SK-MEL-5 (cell line): ENCODE measurements at places on chromosomes 6 and 20. TPM values are rescaled to one million over a fixed set of nuclear protein-coding genes. Genes with fewer than 3 reads are reported as not detected.

SLC22A1 gene
- 0.13 and 0.95 TPM in 2 replicates for total RNA-seq

- DNase-seq, result no peak
These were observed 65.8 kb upstream of the CD93 start for GRCh38 chr20:23151885-23152284.

DNA sequence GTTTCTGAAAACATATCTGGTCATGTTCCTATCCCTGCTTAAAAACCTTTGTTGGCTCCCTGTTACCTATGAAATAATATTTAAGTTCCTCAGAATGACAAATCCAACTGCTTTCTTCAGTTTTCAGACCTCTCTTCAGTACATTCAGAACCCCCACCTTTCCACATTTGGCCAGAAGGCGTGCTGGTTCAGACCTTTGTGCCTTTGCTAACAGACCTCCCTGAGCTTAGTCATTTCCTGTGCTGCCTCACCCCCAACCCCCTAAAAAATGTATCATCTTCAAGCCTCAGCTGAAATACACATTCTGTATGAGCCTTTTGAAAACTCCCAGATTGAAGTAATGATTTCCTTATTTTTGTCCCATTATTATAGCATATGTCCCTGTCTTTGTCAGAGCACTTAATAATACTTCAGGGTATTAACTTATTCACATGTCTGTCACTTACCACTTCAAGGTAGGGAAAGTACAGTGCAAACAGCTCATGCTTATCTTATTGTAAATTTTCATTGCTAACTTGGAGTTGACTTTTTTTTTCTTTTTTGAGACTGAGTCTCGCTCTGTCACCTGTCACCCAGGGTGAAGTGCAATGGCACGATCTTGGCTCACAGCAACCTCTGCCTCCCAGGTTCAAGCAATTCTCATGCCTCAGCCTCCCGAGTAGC is 19.7 kb downstream of the FAM217A start:
- no peak for DNase-seq

DNA sequence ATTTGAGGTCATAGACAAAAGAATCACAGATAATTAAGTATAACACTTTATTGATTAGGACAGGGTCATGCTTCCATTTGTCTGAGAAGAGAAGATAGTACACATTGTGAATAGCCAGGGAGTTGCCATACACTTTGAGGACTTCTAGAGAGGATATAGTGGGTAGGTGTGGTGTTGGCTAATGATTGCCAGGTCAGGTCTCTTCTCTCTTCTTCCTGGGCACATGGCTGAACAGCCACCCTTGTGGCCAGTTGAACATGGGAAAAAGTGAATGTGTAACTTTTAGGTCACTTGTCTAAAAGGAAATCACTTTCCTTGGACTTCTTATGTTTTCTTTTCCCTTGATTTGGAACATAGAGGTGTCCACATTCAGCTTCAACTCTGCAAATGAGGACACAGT is 772.1 kb upstream of the MAP3K7 start:
- DNase-seq, result no peak

GRCh38 chr6:128131036-128131435 is 230.2 kb upstream of the THEMIS start:
- peak; percentile 24 for DNase-seq

- no peak for DNase-seq
These were observed 1.2 kb downstream of the LMBRD1 start for GRCh38 chr6:69795469-69796072.

DNA sequence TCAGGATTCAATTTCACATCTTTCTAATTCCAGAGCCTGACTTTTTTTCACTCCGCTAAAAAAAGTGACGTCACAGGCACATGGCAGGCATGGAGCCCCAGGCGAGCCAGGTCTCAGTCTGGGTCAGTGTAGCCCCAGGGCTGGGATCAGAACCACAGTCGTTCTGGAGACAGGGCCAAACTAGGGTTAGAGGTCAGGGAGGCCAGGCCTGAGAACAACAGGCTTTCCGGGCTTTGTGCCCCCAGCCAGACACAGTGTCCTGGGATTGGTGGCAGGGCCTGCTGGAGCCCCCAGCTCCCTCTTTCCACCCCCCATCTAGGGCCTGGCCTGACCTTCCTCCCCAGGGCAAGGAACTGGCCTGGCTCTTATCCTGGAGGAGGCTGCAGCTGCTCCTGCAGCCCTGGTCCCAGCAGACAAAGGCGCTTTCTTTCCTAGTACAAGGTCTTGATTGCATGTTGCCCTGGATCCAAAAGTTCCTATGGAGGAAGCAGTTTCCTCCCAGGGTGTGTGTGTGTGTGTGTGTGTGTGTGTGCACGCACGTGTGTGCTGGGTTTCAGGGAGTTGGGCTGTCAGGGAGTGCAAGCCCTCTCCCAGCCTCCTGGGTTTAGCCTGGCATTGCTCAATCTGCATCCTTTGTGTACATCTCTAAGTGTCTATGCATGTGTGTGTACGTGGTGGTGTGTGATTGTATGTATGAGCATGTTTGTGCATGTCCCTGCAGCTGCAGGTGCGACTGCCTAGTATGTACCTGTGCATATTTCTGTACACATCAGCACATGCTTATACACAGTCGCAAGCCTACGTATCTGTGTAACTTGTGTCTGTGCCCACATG is 26.5 kb upstream of the EMILIN3 start:
- DNase-seq, result peak; percentile 58

SMLR1 gene
- total RNA-seq, result not detected in 2 replicates

SLPI gene
- total RNA-seq, result not detected in 2 replicates

EHMT2 gene
- 39.4 and 47.7 TPM in 2 replicates for total RNA-seq

GRCh38 chr6:154143753-154144152 is 104.7 kb downstream of the OPRM1 start:
- DNase-seq, result no peak

- no peak for DNase-seq
These were observed 22.4 kb upstream of the RALY start for GRCh38 chr20:33971147-33971975.

DNA sequence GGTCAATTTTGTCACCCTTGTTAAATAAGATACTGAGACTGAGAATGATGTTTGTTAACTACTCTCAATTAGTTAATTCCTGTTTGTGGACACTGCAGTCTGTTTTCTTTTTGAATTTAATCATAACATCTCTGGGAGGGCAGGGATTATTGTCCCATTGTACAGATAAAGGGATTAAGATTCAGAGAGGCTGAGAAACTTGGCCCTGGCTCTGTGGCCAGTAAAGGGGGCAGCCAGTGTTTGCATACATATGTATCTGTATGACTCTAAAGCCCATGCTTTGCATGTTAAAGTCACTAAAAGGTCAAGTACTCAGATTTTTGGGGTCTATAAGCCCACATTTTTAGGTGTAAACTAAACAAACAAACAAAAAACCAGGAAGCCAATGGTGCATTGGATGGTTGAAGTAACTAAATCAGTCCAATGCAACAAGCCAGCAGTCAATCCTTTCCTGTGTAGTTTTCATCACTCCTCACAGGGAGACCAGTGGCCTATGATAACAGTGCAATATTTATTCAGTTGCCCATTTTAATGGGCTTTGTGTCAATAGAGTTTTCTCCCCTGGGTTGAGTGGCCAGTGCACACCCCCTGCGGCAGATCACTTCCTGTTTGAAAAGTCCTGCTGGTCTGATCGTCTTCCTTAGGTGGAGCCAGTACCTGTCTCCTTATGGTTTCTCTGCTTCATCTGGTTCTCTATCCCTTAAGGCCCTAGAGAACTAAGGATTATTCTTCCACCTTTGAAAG is 106.7 kb downstream of the SLX4IP start:
- DNase-seq, result no peak

GRCh38 chr20:58981628-58982364 is 740 bp downstream of the NELFCD start:
- peak; percentile 34 for DNase-seq

GRCh38 chr6:74611220-74611619 is 594.6 kb downstream of the COL12A1 start:
- DNase-seq, result no peak

- DNase-seq, result no peak
These were observed 425.9 kb upstream of the RNF217 start for GRCh38 chr6:124536157-124536841.

DNA sequence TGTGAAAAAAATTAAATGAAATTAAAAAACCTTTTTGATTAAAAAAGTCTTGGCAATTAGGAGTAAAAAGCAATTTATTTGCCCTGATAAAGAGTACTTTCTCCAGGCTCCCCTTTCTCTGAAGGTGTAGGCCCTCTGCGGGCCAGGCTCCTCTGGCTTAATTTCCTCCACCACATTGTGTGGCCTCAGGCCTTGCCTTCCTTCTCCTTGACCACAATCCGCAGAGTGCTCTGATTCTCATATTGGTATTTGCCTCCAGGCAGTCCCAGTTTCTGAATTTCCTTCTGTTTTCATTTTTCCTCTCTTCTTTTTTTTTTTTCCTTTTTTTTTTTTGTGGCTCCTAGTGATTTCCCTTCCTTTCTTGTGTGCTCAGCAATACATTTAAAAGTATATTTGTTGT is 96.4 kb downstream of the AIG1 start:
- DNase-seq, result peak; percentile 25

TOX2 gene
- total RNA-seq, result 0.37 and 0.51 TPM in 2 replicates

- DNase-seq, result peak; percentile 57
These were observed 17.8 kb upstream of the FNDC1 start for GRCh38 chr6:159151266-159151855.

SLC26A8 gene
- total RNA-seq, result not detected in 2 replicates

CCN5 gene
- total RNA-seq, result 0.45 and 0.85 TPM in 2 replicates

NKX2-2 gene
- 0.13 TPM in 1 of 2 replicates, not detected in the other for total RNA-seq

ZBTB9 gene
- total RNA-seq, result 7.2 and 7.7 TPM in 2 replicates

PABPC1L gene
- 13.3 and 17.1 TPM in 2 replicates for total RNA-seq

- no peak for DNase-seq
These were observed 457.9 kb downstream of the PLCB1 start for GRCh38 chr20:8589956-8590355.

PTPRT gene
- total RNA-seq, result not detected in 2 replicates

GRCh38 chr6:137264311-137265075 is 45.3 kb upstream of the IFNGR1 start:
- DNase-seq, result no peak

- DNase-seq, result no peak
These were observed 286.9 kb upstream of the QKI start for GRCh38 chr6:163127587-163127986.

- DNase-seq, result no peak
These were observed 6.2 kb upstream of the BANF2 start for GRCh38 chr20:17693444-17694001.

GRCh38 chr20:11249683-11250082 is 575.9 kb upstream of the JAG1 start:
- DNase-seq, result no peak

DNA sequence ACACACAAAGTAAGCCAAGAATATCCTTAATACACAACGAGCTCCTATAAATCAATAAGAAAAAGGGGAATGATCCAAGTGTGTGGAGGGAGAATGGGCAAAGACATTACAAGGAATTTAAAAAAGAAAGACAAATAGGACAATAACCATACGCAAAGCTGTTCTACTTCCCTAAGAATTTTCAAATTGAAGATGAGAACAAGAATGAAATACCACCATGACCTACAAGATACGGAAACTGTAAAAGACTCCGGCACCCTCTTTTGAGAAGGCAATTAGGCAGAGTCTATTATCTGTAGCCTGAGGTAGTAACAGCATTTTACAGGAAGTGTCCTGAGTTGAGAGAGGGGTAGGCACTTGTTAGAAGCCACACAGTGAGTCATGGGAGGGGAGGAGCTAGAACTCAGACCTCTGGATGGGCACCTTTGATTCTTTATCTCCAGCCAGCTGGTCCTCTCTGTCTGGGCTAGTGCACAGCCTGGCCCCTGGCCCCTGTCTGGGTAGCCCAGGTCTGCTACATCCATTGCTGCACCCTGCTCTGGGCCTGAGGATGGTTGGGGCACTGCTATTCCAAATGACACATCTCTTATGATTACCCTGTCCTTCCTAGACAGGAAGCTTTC is 15.3 kb downstream of the RSPO4 start:
- peak; percentile 20 for DNase-seq

DNA sequence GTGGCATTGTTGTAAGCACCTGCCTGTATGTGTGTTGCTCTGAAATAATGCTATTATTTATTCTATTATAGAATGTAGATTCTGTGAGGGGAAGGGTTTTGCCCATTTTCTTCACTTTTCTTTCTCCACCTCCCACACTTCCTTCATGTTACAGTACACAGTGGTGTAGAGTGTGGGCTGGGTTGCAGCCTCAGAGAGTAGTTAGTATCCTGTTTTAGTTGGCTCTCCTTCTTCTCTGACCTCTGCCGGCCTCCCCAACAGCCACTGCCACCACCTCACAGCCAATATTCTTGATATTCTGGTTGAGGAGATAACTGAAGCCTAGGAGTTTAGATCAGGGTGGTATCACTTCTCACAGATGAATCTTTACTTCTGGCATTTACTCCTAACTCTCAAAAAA is 143.4 kb downstream of the BCKDHB start:
- DNase-seq, result no peak

DNA sequence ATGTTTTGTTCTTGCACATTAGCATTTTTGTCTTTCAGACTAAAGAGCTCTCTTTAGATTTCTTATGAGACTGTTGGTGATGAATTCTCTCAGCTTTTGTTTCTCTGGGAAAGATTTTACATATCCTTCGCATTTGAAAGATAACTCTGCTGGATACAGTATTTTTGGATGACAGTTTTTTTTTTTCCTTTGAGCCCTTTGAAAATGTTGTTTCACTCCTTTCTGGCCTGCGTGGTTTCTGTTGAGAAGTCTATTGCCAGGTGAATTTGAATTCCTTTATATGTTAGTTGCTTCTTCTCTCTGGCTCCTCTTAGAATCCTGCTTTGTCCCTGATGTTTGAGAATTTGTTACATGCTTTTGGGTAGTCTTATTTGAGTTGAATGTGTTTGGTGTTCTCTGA is 22.2 kb upstream of the KIAA1586 start:
- no peak for DNase-seq

ULBP1 gene
- total RNA-seq, result not detected in 2 replicates
